Left renal pelvis (tissue), 4 donors: ENCODE measurements at places on chromosomes 4 and X. TPM values are rescaled to one million over a fixed set of nuclear protein-coding genes. Genes with fewer than 3 reads are reported as not detected.

DNA sequence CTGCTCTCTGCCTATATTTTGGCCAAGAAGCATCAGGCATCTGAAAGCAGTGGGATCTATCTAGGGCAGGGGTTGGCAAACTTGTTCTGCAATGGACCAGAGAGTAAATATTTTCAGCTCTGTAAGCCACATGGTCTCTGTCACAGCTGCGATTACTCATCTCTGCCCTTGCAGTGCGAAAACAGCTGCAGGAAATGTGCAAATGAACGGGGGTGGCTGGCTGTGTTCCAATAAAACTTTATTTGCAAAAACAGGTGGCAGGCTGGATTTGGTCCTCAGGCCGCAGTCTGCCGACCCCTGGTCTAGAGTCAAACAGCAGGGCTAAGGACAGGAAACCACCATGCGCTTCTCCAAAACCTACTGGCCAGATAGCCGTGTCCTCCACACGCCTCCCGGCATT, 48.6 kb downstream of the ACOX3 start:
- no peak for DNase-seq

GRCh38 chrX:38279188-38279587, 48.1 kb downstream of the RPGR start:
- no peak for DNase-seq

- no peak for DNase-seq
Observed at GRCh38 chr4:6920171-6920570, 10.5 kb downstream of the TBC1D14 start.

GRCh38 chrX:38262715-38263620, 42.3 kb upstream of the SRPX start:
- DNase-seq = no peak

GRCh38 chr4:37852376-37852775, 25.9 kb downstream of the PGM2 start:
- no peak for DNase-seq

MAGEA8 gene
- polyA plus RNA-seq = 0.24 TPM

- DNase-seq = no peak
Observed at GRCh38 chr4:3486541-3487540, 23.7 kb downstream of the DOK7 start.

- DNase-seq = no peak
Observed at GRCh38 chr4:151043803-151044515, 28.9 kb upstream of the LRBA start.

DNA sequence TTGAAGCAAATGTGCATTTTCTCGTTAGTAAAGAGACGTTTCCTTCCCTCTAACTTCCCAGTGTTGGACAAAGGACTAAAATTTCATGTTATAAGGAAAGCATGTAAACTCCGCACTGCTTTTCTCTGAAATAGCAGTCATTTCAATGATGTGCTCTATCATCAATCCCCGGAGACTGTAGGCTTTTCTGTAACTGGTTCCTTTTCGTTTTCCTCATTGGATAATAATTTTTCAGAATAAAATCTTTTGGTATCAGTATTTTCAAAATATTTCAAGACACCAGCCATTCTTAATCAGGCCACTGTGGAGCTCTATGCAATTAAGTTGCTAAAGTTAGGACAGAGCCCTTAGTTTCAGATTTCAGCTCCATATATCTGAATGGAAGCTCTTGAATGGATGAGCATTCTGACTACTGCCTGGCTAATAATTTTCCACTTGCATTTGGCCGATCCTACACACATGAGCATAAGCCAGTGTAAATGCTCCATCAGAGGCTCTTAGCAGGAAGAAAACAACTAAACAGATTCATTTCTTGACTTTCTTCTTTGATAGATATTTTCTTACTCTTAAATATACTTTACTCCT, 157.7 kb downstream of the CHIC2 start:
- no peak for DNase-seq

DNA sequence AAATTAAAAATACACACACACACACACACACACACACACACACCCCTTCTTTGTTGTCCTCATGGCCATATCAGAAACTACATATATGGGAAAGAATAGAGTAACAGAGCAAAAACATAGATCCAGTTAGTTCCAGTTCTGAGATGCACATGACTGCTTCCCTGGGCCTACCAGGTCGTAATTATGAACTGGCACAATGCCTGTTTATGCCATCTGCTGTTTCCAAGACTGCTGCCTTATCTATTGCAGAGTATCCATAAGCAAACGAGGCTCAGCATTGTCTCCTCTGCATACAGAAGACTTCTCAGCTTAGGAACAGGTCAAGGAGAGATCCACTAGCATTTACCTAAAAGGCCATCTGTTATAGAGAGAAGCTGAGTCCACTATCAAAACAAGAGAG, 789.0 kb downstream of the TECRL start:
- DNase-seq = peak; percentile 1

NDNF gene
- 326 TPM for polyA plus RNA-seq
